ENCODE measurements at places on chromosomes 11 and 22. TPM values are rescaled to one million over a fixed set of nuclear protein-coding genes. Genes with fewer than 3 reads are reported as not detected.

The TEX12 gene
- not detected for total RNA-seq

The TRPT1 gene
- 74.4 TPM for total RNA-seq

The DEPDC7 gene
- 25.3 TPM for total RNA-seq

The OR8G5 gene
- total RNA-seq = 1.1 TPM

The APOBEC3B gene
- total RNA-seq = 8.8 TPM

The AQP11 gene
- 1.5 TPM for total RNA-seq

The NAALAD2 gene
- 1.1 TPM for total RNA-seq

The HEPN1 gene
- not detected for total RNA-seq

The APOA5 gene
- total RNA-seq = not detected

The HPX gene
- total RNA-seq = 0.45 TPM

The MMP27 gene
- total RNA-seq = not detected

The OR2AT4 gene
- not detected for total RNA-seq

The PATE2 gene
- not detected for total RNA-seq

The USP2 gene
- 1.8 TPM for total RNA-seq

The UPK3A gene
- total RNA-seq = not detected

The LRRN4CL gene
- 0.21 TPM for total RNA-seq

The VPREB1 gene
- total RNA-seq = not detected

The CDKN1C gene
- 22.2 TPM for total RNA-seq

The APOL1 gene
- 1.9 TPM for total RNA-seq

The TSPAN32 gene
- total RNA-seq = 0.90 TPM

The MAPK8IP1 gene
- 11.1 TPM for total RNA-seq

The DDTL gene
- total RNA-seq = 0.79 TPM

The OR10S1 gene
- total RNA-seq = not detected

The HBG2 gene
- total RNA-seq = 2.7 TPM

The ELFN2 gene
- total RNA-seq = 0.13 TPM

The JAML gene
- total RNA-seq = not detected

The KCTD14 gene
- total RNA-seq = not detected

Data from A375 (cell line).